GM10248 (cell line): ENCODE measurements at places on chromosomes 5 and 9.
A peak's percentile ranks its signal among the peaks of the same experiment; 100 is the strongest.

DNA sequence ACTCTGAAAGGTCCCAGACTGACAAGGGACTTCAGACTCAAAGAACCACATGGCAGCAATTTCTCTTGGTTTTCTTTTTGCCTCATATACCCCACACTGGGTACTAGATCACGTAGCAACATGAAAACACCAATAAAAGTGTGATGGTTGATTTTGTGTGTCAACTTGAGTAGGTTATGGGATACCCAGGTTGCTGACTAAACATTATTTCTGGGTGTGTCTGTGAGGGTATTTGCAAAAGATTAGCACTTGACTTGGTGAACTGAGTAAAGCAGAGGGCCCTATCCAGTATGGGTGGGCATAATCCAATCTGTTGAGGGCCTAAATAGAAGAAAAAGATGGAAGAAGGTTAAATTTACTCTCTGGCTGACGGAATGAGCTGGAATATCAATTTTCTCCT, 53.8 kb upstream of the ZNF618 start:
- no peak for DNase-seq

- DNase-seq: peak; percentile 10
These were observed 70.8 kb upstream of the CDKN2B start for GRCh38 chr9:22079873-22080341.

DNA sequence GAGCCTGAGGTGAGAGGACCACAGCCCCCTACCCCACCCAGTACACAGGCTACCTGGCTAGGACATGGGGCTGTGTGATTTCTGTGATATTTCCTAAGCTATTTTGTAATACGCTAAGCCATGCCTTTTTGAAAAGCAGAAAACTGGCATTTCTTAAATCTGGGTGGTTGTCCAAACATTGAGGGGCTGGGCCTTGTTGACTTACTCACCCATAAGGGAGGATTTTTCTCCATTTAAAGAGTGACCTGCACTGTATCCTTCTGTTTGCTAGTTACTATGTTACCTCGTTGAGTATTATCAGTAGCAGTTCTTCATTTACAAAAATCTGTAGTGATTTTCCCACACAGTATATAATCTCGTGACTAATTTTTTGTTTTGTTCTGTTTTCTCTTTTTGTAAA, 117.5 kb upstream of the OTULINL start:
- no peak for DNase-seq

DNA sequence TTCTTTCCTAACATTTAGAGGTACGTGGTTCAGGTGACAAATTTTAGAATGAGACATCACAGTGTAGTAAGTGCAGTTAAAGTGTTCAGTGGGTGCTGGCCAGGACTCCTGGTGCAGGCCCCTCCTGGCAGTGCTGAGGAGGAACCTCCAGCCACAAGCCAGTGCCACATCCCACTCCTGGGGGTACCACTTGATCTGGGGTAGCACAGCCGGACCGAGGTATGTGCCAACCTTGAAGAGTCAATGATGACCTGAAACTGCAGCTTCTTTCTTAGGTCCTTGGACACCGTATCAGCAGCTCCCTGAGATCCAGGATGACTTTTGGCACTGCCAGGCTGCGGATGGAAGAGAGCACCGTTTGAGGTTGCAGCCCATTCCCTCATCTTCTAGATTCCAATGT, 310.4 kb upstream of the IRX4 start:
- no peak for DNase-seq

DNA sequence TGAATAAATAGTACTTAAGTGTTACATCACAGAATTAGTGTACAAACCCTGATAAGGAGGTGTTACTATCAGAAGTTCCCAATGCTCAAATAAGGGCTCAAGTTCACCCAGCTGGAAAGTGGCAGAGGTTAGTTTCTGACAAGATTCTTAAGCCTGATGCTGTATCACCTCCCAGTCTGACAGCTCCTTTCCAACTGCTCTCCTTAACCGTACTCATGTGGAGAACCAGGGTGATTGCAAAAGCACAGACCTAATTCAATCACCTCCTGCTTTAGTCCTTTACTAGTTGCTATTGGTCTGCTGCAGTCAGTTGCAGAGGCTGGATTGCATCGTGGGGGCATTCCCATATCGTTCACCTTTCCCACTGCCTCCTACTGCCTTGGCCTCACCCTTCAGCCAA, 100.4 kb upstream of the ZNF618 start:
- DNase-seq: no peak

GRCh38 chr9:130018265-130018664, 24.7 kb downstream of the FNBP1 start:
- DNase-seq: no peak

DNA sequence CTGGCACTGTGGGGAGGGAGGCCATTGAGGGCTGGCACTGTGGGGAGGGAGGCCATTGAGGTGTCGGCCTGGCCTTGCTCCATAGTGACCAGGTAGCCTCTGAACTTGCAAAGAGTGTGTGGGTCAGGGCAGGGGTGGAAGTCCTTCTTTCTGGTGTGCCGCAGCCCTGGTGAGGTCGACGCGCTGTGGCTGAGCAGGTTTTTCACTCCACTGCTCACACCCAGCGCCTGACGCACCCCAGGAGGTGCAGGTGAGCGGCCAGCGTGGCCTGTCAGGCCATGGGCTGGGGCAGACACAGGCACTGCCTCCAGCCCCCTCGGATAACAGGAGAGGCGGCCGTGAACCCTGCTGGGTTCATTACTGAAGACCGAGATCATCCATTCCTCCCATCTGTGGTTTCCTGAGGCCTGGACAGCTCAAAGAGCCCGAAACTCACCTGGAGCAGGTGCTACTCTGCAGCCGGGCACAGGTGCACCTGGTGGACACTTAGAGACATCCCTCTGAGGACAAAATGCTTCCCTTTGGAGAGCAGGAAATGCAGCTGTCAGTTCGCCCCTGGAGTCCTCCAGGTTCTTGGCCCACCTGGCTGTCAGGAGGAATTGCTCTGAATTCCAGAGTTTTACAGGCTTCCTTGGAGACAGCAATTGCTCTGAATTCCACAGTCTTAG, 32.4 kb downstream of the LHX3 start:
- DNase-seq: no peak

- no peak for DNase-seq
These were observed 66.0 kb upstream of the TAF1L start for GRCh38 chr9:32701321-32702022.

DNA sequence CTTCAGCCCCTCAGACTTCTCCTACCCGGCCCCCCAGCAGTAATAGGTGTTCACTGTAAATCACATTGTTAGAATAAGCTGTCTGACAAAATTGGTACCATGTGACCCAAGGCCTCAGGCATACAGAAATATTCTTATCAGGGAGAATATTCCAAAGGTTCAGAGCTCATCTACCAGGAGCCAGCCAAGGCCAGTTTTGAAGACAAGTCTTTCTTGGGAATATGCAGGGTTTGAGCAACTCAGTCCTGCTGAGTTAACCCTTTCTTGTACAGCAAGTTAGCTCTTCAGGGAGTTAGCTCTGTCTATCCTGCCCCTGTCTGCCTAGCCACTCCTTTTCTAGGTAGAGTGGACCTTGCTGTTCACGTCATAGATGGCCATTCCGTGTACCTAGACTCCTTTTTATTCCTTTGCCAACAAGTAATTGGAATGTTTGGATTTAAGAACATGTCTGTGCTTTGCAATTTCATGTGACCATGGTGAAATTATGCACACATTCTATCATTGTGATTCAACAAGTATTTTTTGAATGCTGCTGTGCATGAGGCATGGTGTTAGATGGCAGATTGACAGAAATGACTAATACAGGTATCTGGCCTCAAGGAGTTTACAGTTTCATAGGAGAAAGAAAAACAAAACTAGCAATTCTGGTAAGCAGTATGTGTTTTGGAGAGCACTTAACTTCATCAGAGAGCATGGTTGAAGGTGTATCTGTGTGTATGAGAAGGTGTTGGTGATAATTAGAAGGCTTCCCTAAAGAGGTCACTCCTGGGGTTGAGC, 22.6 kb downstream of the TGFBR1 start:
- DNase-seq: no peak

- no peak for DNase-seq
These were observed 336.9 kb upstream of the SLC24A2 start for GRCh38 chr9:20125727-20126126.
